Activated CD4-positive, alpha-beta T cell treated with anti-CD3 and anti-CD28 coated beads, Interleukin-2, amount 50 U/mL, for 1 hour (primary cell): ENCODE measurements at places on chromosomes 3 and 15.

GRCh38 chr3:325495-325894, 128.9 kb downstream of the CHL1 start:
- DNase-seq = no peak

DNA sequence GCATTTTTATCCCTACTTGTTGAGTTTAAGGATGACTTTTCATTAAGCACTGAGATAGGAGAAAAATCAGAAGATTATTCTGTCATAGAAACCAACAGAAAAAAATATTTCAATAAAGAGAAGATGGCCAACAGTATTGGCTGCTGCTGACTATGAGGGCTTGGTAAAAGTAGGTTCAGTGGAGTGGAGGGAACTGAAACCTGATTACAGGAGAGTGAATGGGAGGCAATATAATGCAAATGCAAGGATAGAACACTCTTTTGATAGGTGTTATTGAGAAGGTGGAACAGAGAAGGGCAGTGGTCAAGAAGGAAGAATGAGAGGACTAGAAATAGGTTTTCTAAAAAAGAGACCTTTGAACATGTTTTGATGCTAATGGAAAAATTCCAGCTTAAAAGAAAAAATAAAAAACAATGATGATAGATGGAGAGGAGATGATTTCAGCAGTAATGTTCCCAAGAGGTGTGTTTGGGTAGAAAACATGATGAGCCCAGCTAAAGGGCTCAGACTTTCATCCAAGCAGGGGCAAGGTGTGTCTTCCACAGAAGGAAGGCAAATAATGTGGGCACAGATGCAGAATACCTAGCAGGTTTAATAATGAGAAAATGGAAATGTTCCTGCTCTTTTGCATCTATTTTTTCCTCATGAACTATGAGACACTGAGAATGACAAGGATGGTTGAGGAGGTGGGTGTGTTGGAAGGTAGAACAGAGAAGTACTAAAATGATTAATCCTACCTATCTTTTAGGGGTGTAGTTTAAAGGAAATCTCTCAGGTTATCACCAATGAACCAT, 397.9 kb upstream of the GOLIM4 start:
- no peak for DNase-seq

DNA sequence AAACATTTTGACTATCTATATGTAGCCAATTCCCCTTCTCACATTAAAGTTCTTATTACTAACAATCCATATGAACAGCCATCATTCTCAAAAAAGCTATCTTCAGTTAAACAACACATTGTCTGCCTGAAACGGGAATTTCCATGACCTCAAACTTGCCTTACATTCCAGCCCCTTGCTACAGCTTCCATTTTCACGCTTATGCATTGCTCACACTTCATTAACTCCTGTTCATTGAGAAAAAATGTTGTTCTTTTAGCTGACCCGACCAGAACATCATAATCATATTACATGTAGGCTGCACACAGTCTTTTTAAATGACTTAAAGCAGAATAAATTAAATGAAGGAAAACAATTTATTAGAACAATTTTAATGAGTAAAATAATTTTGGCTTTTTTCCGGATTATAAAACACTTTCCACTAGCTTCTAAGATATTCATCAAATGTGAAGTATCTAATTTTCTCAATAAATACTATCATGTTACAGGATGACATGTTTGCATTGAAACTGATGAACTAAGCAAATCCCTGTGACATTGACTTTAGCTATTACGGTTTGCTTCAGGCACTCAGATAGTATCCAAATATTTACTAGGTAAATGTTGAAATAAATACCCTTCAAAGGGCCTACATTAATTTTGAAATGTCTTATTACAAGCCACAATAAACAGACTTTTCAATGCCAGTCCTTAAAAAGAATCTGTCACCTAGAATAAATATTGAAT, 49.9 kb downstream of the P3H2 start:
- DNase-seq = no peak

GRCh38 chr3:4421121-4421520, 45.9 kb downstream of the SUMF1 start:
- no peak for DNase-seq

- no peak for DNase-seq
Observed at GRCh38 chr15:84006421-84006820, 229.2 kb upstream of the GOLGA6L4 start.

GRCh38 chr15:29668120-29668602, 154.1 kb downstream of the TJP1 start:
- DNase-seq = no peak

DNA sequence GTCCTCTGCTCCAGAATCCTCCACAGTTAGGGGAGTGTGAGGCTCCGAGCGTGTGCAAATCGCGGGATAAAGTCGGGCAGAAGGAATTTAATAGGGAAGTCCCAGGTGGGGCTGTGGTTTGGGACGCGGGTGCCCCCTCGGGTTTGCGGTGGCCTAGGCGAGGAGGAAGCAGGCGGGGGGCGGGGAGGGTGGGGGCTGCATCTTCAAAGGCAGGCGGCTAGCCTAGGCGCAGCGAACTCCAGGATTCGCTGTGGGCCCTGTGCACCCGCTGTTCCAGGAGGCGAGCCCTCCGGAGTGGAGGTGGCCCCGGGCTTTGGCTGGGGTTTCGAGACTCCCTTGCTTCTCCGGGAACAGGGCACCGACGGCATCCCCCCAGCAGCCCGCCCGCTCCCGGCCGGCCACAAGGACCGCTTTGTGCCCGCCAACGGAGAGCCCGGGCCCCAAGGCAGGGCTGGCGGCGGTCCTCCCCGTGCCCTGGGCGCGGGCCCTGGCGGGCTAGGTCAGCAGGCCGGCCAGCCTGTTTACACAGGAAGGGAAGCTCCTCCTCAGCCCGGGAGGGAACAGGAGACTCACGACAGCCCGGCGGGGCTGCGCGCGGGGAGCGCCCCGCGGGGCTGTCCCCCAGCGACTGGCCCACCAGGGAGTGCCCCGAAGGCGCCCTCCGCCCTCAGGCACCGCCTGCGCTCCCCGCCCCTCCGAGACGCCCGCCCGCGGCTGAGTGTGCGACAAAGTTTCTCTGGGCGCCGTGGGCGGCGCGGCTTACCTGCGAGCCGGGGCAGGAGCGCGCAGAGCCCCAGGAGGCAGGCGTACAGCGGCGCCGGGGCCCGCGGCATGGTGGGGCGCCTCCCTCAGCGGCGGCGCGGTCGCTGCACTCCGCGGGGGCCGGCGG, 753 bp downstream of the ITGB5 start:
- DNase-seq = peak; percentile 15

DNA sequence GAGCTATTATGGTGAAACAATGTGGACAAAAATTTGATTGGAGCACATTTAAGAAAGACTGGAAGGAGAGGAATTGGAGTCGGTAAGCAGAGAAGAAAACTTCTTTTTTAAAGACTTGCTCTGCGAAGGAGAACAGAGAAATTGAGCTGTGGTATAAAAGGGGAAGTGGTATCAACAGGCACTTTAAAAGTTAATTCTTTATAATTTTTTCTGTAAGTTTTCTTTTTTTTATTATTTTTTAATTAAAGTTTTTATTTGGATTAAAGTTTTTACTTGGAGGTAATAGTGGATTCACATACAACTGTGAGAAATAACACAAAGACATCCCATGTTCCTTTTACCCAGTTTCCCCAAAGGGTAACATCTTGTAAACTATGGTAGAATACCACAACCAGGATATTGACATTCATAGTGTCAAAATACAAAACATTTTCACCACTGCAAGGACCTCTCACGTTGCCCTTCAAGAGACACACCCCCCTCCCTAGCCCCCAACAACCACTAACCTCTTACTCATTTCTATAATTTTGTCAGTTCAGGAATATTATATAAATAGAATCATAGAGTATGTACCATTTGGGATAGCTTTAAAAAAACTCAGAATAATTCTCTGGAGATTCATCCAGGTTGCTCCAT, 33.8 kb upstream of the XIRP1 start:
- DNase-seq = no peak

GRCh38 chr15:100849021-100849854, 30.4 kb upstream of the ALDH1A3 start:
- DNase-seq = peak; percentile 39

DNA sequence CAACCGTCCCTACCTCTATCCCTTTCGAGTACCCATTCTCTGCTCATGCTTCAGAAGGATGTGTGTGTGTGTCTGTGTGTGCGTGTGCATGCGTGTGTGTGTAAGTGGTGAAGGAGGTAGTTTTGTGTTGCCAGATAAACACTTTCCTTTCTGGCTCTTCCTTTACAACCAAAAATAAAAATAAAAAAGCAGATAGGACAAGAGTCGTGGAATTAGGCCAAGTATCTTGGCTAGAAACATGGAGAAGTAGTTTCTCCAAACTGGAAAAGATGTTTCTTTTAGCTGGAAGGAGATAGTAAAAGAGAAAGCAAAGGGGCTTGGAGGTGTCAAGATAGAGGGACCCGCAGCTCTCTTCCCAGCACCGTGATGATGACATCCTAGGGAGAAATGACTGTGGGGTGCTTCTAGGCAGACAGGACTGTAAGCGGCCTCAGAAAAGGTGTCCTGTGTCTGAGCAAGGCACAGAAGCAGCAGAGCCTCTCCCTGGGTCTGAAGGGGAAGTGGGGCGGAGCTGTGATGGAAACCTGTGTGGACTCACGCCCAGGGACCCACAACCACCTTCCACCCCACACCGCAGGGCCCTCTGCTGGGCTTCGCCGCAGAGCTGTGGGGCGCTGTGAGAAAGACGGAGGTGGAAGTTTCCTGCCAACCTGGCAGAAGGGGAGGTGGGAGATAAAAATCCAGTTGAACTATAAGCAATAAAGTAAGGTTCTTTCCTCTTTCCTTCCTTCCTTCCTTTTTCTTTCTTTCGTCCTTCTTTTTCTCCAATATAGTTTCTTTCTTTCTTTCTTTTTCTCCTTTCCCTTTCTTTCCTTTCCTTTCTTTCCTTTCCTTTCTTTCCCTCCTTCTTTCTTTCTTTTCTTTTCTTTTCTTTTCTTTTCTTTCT, 35.3 kb downstream of the MUC20 start:
- no peak for DNase-seq

- no peak for DNase-seq
Observed at GRCh38 chr3:152219769-152220255, 48.9 kb upstream of the MBNL1 start.

GRCh38 chr3:40779039-40779438, 254.3 kb downstream of the ZNF621 start:
- DNase-seq = no peak

- DNase-seq = no peak
Observed at GRCh38 chr3:159038405-159038804, 236.6 kb downstream of the MFSD1 start.

DNA sequence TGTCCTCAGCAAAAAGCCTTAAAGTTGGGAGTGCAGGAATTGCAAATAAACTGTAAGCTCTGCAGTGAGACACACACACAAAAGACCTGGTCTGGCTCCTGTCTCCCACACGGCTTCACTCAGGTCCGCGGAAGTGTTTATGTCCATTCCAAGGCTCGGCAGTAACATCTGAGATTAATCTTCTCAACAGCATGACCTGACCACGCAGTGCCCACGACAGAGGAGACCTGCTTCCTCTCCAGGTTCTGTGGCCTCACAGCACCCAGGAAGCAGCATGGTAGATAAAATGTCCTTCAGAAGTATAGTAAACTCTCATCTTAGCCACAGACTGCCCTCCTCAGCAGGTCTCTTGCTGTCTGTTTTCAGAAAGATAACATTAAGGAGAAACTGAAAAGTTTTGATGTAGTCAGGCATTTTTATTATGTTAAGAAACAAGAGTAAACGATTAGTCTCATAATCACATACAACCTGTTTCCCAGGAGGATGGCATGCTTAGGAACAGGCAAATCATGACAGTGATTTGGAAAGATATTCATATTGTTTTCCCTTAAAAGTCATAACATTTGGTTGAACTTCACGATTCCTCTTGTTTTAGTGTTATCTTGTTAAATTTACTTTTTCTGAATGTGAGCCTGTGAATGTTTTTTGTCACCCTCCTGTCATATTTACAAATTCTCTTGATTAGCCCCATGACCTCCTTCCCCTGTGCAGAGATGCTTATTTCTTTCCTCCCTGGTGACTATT, 34.6 kb downstream of the CD200R1L start:
- no peak for DNase-seq

- DNase-seq = no peak
Observed at GRCh38 chr15:84616235-84616634, 15.4 kb downstream of the ZSCAN2 start.

- no peak for DNase-seq
Observed at GRCh38 chr3:101938262-101938847, 89.0 kb downstream of the NFKBIZ start.

DNA sequence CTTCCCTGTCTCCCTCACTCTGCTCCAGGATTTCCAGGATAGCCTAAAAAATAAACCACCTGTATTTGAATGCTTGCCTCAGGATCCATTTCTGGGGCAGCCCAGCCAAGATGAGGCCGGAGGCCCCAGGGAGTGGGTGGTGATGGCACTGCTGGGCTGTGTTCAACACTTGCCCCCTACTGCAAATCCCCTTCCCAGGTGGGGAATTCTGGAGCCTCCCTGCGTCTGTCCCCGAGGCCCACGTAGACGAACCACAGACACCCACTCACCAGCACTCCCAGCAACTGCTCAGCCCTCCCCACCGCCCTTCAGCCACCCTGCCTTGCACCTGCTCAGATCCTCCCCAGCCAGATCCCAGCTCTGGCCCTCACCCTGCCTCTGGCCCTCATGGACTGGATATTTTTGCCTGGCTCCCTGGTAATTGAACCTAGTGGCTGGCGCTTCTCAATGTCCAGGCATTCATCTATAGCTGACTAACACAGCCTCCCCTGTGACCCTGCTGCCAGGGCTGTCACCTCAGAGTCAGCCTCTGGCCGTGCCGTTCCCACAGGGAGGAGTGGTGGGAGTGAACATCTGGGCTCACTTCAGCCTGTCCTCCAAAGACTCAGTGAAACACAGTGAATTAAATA, 17.1 kb upstream of the EPB42 start:
- no peak for DNase-seq

GRCh38 chr3:38684546-38684945, 35.1 kb upstream of the SCN5A start:
- no peak for DNase-seq

DNA sequence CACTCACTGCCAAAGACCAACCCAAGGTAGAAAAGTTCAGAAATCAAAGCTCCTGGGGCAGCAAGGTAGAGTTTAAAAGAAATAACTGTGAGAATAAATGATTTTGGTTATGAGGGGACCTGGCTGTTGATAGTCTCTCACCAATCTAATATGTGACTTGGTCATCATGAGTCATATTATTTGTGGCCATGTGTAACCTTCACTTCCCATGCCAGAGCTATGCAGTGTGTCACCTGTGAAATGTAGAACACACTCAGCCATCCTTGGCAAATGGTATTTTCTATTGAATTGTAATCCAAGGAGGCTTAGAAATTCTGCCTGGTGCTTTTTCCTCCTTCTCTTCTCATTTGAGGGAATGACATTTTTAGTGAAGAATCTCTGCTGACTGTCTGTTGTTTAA, 184.2 kb upstream of the STAC start:
- DNase-seq = no peak

DNA sequence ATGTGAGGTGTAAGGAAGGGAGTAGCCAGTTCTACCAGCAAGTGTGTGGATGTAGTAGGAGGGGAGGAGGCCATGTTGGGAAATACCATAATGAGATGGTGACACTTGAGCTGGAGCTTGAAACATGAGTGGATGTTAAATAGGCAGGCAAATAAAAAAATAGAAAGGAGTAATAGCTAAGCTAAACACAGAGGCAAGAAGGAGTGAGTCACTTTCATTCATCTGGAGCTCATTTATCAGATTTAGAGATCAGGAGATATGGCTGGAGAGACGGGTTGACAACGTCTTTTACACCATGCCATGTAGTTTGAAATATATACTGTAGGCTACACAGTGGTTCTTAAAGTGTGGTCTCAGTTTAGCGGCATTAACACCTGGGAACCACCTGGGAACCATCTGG, 390.5 kb downstream of the DIPK2A start:
- no peak for DNase-seq
